HT-29 (cell line): ENCODE measurements at places on chromosomes 13 and 19.
A peak's percentile ranks its signal among the peaks of the same experiment; 100 is the strongest.

DNA sequence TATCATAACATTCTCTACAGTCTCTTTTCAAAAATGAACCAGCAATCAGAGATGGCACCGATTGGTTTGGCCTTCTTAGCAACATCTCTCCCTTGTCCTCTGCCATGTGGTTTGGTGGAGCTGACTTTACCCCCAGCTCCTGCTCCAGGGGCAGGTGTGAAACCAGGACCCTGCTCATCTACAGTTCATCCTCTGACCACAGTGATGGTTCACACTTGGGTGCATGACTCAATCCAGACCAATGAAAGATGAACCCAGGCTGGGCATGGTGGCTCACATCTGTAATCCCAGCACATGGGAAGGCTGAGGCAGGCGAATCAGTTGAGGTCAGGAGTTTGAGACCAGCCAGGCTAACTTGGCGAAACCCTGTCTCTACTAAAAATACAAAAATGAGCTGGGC is 33.6 kb upstream of the FFAR2 start:
- no peak for DNase-seq

DNA sequence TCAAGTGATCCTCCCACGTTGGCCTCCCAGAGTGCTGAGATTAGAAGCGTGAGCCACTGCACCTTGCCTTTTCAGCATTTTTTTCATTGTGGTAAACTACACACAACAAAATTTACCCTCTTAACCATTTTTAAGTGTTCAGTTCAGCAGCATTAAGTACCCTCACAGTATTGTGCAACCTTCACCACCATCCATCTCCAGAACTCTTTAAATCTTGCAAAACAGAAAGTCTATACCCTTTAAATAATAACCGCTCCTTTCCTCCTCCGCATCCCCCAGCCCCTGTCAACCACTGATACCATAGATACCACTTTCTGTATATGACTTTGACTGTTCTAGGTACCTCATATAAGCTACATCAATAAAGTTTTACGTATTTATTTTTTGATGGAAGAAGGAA is 20.8 kb upstream of the CASP14 start:
- no peak for DNase-seq

GRCh38 chr13:62932256-62932883 is 1516.7 kb upstream of the PCDH20 start:
- no peak for DNase-seq

GRCh38 chr13:86830046-86830445 is 841.1 kb upstream of the SLITRK5 start:
- no peak for DNase-seq

GRCh38 chr19:41860419-41861115 is 512 bp downstream of the RPS19 start:
- peak; percentile 48 for DNase-seq

- no peak for DNase-seq
These were observed 22.7 kb downstream of the TFDP1 start for GRCh38 chr13:113607056-113607888.

DNA sequence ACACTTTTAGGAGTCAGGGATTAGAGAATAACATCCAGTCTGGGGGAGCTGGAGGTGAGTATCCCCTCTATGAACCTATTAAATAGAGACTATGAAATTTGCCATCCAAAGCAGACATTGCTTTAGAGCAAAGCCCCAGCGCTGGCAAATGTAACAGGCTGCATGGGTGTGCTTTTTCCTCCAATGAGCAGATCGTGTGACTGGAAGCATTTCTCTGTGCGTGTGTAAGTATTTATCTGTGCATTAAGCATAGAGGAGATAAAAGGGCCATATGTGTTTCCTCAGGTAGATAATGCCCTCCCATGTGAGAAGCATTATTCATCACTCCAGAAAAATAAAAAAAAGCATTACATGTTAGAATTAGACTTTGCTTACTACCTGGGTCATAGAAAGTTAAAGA is 924 bp downstream of the TNFSF13B start:
- DNase-seq = no peak

DNA sequence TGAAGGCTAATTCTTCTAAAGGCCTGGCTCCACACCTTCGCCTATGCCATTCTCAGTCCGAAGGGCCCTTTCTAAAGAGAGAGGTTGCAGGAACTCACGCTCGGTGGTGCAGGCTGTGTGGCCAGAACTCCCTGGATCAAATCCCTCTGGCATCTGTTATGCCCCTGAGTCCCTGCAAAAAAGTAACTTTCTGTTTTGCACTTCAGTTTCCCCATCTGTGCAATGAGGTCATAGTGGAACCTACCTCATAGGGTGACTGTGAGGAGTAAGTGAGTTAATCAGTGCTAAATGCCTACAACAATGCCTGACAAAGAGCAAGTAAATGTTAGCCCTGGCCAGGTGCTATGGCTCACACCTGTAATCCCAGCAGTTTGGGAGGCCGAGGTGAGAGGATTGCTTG is 7.3 kb downstream of the IGSF23 start:
- DNase-seq = no peak

DNA sequence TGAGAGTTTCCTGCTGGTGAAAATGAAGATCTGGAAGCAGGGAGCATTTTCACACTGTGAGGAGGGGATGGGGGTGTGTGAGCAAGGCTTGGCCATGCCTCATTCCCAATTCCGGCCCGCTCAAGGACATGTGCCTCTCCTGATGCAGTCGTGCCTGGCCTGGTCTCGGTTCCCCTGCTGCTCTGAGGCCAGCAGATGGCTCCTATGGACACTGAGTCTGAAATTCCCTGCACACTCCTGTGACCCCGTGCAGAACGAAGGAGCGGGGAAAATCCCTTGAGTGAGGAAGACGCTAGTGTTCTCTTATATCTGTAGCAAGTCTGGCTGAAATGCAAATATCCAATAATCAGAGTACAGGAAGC is 363 bp upstream of the ZNF763 start:
- no peak for DNase-seq

DNA sequence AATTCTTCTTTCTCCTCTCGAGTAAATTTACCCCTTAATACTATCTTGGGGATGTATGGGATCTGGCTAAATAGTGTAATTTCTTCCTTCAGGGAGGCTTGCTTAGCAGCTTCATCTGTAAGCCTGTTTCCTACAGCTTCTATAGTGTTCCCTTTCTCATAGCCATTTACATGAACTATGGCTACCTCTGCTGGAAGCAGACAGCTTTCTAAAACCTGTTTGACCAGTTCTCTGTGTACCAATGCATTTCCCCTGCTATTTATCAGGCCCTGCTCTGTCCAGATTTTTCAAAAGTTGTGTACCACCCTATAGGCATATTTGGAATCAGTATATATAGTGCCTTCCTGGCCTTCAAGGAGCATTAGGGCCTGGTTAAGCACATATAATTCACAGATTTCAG is 113.6 kb upstream of the PCDH9 start:
- peak; percentile 71 for DNase-seq

GRCh38 chr13:38421590-38422560 is 72.2 kb downstream of the UFM1 start:
- no peak for DNase-seq

- peak; percentile 56 for DNase-seq
These were observed 2.3 kb upstream of the C1QTNF9B start for GRCh38 chr13:23899555-23899954.

GRCh38 chr13:71515744-71516038 is 351.3 kb downstream of the DACH1 start:
- no peak for DNase-seq

- DNase-seq = no peak
These were observed at the start of gene HS6ST3 for GRCh38 chr13:96089749-96090239. TSS of gene HS6ST3 (plus strand) at chr13:96090107.

DNA sequence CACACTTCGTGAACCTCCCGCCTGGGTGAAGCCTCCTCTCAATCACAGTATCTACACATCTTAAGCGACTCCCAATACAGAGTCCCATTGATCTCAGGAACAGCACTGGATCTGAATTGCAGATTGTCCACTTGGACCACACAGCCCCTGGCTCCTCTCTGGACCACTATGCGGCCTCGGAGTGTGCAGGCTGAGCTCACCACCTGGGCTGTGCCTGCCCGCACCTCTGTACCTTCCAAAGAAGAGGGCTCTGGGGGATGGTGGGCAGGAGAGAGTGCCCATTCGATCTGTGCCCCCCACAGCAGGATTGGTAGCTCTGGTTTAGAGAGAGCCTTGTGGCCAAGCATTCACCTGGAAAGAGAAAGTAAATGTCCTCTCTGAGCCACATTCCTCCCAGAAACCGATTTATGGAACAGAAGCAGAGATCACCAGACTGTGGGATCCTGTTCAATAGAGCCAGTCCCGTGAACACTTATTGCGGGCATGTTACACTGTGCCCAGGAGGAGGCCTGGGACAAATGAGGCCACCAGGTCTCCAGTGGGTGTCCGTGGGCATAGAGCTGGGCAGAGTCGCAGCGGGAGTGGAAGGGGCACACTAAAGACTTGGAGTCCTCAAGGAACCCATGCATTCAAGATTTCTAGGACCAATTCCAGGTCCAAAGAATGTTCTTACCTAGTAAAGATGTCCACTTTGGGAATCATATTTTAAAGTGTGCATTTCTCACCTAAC is 141.6 kb upstream of the SOX1 start:
- no peak for DNase-seq

- DNase-seq = no peak
These were observed 7.1 kb downstream of the SMAD9 start for GRCh38 chr13:36912973-36913372.

DNA sequence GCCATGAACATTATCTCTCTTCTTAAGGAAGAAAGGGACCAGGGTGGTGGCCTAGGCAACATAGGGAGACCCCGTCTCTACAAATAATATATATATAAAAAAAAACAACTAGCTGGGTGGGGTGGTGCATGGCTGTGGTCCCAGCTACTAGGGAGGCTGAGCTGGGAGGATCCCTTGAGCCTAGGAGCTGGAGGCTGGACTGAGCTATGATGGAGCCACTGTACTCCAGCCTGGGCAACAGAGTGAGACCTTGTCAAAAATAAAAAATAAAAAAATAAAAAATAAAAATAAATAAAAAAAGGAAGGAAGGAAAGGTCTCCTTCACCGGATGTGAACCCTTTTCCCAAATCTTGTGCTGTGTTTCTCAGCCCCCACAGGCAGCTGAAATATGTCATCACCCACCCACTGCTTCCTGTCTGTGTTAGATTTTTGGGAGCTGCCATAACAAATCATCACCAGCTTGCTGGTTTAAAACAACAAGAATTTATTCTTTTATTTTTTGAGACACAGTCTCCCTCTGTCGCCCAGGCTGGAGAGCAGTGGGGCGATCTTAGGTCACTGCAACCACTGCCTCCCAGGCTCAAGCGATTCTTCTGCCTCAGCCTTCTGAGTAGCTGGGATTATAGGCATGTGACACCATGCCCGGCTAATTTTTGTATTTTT is 9.5 kb upstream of the TSPAN16 start:
- DNase-seq = no peak

DNA sequence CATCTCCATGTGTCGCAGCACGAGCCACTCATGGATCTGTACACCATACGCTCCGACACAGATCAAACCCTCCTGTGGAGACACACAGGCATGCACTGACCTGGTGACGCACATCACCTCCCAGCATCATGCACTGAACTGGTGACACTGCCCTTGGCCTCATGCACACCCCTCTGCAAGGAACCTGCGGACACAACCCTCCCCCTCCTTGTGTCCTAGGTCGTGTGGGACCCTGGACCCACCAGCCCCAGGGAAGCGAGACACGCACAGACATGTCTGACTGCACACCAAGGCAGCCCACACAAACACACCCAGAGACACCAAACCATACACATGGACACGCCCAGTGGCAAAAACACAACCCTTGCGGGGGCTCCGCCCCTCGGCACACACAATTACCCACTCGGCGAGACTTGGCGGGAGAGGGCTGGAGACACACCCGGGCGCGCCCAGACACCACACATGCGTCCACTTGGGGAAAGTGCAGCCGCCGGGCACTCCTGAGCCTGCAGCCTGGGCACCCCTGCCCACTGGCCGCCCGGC is 2.0 kb upstream of the KCNN4 start:
- DNase-seq = no peak

DNA sequence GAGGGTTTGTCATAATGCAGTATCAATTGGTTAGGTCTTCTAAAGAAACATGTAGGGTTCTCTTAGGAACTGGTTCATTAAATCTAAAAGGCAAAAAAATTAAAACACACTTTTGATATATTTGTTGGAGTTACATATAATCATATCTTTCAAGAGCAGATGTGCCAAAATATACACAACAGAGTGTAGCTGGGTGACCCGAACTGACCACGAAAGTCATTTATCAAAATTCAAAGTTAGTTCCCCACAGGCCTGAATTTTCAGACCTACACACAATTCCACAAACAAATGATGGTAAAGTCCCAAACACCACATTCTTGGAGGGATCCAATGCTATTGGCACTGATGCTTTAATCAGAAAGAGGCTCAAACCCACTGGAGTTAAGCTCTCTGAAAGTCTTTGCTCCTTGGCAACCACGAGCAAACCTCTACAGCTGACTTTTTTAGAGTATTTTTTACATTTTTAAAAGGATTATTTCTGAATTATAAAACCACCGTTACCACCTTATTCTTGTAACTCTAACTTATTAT is 50.9 kb downstream of the IRS2 start:
- DNase-seq = no peak

DNA sequence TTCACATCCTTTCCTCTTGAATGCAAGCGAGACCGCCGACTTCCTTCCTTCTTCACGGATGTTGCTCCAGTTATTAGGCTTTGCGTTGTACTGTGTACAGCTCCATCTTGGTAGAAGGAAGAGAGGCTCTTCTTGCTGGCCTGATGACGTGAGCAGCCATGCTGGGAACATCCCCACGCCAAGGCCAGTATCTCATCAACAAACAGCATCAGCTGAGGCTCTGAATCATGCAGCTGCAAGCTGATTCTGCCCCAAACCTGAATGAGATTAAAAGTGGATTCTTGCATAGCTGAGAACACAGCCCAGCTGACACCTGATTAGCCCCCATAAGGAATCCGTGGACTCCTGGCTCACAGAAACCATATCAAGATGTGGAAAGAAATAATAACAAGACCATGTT is 809.6 kb downstream of the EFNB2 start:
- DNase-seq = no peak

DNA sequence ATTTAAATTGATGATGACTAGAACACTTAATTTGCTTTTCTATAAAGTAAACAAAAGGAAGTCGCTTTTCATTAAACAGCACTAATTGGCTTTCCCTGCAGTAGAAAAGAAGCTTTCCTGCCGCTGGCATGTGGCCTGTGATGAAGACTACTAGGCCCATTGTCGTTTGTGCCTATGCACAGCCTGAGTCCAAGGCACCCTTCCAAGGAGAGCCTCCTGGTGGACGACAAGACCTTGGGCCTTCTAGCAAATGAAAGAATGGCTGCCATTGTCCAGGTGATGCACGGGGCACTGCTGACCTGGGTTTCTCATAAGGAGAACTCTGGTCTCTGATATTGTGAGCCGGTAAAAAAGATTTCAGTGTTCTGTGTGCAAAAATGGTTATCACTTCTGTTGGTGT is 233.0 kb downstream of the COL4A1 start:
- peak; percentile 32 for DNase-seq
